ENCODE measurements at places on chromosomes 1 and 21.

- no peak for DNase-seq
Measured at GRCh38 chr1:186722711-186723309, 42.6 kb upstream of the PTGS2 start.

DNA sequence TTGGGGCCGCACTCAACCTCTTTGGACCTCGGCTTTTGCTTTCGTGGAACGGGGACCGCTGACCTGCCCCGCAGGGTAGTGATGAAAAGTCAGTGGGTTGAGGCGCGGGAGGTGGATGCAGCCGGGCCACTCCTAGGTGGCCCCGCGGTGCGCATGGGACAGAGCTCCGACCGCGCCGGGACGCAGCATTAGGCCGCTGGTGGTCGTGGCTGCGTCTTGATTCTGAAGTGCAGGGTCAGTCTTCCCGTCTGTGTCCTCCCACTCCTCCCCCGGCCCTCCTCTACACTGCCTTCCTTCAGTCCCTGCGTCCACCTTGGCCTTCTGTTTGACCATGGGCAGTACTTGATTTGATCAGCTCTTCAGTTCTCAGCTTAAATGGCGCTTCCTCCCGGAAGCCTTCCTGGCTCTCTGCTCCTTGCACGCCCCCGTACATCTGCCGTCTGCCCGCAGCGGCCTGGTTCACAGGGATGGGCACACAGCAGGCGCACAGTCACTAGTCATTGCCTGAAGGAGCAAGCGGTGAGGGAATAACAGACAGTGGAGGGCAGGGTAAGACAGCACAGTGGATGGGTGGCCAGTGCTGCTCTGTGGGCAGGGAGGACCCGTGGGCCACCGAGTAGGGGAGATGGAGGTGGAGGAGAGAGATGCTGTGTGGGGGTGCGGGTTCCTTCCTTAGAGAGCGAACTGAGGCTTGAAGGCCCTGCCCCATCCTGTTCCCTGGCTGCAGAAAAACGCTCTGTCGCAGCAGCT lies 633 bp downstream of the THEMIS2 start:
- no peak for DNase-seq

- no peak for DNase-seq
Measured at GRCh38 chr1:65247419-65248359, 61.7 kb upstream of the DNAJC6 start.

GRCh38 chr1:211371406-211372105 lies 44.9 kb downstream of the TRAF5 start:
- no peak for DNase-seq

GRCh38 chr21:41207401-41208375 lies 39.7 kb downstream of the BACE2 start:
- DNase-seq: no peak

DNA sequence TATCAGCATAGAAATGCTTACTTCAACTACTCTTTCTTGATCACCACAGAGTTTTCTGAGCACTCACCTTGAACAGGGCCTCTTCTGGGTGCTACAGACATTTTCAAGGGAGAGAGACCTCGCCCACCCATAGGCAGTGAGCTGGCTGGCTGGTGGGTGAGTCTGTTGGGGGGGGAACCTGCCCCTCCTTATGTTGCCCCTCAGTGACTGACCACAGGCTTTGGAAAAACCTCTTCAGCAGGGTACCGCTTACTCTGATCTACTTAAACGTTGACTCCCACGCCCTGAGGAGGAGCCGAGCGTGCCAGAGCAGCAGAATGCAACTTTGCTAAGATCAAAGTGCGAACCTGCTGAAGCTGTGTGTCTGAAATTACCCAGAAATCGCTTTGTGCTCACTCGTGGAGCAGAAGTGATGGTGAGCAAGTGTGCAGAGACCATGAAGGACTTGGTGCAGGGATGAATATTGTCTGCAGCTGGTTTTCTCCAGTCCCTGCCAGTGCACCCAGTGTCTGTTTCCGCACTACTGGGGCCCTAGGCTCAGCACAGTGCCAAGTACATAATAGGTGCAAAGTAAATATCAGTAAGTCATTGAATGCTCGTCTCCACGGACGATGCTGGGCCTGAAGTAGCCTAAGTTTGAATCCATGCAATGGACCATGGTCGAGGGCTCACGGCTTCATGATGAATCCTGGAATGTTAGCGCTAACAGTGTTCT lies 158.7 kb upstream of the IRF2BP2 start:
- DNase-seq: no peak

DNA sequence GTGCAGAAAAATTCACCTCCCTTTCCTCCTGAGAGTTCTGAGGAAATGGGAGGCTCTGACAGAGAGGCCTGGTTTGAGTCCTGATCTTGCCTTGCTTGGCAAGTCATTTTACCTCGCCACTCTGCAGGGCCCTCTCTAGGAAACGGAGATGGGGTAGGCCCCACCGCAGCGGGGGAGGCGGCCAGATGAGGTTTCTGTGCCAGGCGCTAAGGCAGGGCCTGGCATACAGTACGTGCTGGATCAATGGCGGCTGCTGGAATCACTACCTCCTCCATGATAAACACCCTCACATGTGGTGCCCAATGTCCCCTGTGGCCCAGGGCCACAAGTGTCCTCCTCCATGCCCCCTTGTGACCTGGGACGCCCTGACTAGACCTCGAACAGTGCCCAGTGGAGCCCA lies 499 bp upstream of the PLEKHG5 start:
- DNase-seq: no peak

DNA sequence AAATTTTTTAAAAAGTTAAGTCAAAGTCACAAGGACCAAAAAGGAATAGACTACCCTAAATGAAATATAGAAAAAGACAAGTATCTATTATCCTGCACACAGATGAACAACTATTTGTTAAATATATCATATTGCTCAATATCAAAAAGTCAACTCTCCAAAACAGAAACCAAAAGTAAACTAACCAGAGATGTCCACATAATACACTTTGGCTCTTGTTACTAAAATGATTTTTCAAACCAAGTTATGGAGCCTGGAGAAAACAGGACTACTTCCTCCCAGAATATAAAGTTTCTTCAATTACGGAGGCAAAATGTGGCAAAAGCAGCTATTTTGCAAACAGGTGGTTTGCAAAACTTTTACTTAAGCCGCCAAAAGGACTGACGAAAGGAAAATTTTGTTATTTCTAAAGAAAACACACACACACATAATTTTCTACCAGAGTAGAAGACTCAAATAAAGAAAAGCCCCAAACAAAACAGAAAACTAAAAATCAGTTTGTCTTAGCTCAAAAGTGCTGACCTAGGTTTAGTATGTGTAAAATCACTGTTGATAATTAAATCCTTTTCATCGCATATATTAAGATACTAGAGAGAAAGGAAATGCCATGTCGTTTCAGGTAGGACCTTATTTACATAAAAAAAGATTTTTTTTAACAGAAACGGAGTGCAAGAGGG lies 1.1 kb downstream of the DPYD start:
- no peak for DNase-seq

DNA sequence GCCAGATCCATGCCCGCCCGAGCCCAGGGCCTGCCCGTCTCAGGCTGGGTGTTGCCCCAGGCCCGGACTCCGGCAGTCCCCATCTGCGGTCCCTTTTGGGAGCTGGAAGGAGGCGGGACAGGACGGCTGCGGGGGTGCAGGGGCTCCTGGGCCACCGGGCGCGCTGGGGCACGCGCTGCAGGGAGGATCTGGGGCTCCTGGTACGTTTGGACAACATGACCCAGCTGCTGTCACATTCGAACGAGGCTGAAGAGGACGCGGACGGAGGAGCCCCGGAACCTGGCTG lies 6.6 kb upstream of the CALML6 start:
- DNase-seq: no peak

DNA sequence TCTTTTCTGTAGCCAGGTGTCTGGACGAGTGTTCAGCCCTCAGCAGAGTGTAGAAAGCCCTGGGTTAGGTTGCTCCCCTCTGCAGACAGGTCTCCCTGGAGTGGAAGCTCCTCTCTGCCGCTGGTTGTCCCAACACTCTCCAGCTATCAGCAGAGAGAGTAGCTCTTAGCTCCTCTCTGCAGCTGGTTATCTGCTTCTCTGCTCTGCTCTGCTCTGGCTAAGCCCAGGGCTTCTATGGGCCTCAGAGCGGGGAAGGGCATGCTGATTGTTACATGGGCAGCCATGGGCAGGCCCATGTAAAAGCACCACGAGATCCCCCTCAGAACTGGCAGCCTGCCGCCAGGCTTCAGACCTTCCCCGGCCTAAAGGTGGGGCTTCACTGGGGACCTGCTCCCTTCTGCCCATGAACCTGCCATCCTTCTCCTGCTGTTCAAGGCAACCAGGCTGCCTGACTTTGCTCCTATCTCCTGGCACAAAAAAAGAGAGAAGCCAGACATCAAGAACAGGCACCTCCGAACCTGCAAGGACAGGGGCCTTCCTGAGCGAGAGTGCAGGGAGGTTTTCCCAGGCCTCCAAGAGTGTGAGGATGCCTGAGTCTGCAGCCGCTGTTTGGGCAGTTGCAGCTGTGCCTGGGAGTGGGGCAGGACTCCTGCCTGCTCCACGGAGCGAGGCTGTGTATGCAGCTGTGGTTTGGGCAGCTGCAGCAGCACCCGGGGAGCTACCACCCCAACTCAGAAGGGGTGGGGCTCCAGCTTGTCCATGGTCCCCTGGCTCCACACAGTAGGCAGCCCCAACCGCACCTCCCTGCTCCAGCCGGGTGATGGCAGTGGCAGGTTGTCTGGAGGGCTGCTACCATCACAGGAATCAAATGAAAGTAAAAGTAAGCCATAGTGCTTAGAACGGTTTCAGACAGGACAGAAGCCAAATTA lies 973.7 kb downstream of the LTN1 start:
- no peak for DNase-seq

DNA sequence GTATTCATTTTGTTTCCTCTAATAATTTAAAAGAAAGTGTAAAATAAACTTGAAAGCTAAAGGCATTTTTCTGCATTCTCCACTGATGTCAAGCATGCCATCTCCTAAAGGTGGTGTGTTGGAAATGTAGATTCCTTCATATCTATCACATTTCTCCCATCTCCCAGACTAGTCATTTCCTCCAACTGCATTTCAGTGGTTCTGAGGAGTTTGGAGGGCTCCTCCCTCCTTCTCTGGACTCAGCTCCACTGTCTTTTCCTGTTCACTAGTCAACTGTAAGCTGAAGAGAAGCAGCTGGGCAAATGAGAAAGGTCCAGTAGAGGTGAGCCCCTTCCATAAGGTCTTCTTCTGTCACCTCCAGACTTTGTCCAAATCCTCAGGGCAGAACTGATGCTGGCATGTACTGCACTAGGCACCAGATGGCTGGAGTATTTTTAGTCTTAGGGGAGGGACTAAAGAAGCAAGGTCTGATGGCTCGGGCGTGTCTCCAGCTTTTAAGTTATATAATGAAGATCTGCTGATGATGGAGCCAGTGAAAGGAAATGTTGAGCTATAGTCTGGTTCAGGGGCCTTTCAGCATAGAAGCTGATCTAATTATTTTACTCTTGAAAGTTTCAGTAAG lies 186.1 kb downstream of the NTNG1 start:
- no peak for DNase-seq

DNA sequence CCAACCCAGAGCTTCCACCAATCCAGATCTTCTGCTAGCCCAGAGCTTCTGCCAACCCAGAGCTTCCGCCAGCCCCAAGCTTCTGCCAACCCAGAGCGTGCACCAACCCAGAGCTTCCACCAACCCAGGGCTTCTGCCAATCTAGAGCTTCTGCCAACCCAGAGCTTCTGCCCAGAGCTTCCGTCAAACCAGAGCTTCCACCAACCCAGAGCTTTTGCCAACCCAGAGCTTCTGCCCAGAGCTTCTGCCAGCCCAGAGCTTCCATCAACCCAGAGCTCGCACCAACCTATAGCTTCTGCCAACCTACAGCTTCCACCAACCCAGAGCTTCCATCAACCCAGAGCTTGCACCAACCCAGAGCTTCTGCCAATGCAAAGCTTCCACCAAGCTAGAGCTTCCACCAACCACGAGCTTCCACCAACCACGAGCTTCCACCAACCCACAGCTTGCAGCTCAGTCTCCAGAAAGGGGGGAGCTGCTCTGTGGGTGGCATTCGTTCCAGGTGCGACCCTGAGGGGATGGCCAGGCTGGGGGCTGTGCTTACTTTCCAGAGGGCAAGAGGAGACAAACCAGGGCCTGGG lies 23.8 kb downstream of the CRYAA start:
- DNase-seq: no peak

- no peak for DNase-seq
Measured at GRCh38 chr1:223482132-223482531, 88.9 kb downstream of the CCDC185 start.

GRCh38 chr1:85707267-85707989 lies 805 bp downstream of the ZNHIT6 start:
- DNase-seq: no peak

DNA sequence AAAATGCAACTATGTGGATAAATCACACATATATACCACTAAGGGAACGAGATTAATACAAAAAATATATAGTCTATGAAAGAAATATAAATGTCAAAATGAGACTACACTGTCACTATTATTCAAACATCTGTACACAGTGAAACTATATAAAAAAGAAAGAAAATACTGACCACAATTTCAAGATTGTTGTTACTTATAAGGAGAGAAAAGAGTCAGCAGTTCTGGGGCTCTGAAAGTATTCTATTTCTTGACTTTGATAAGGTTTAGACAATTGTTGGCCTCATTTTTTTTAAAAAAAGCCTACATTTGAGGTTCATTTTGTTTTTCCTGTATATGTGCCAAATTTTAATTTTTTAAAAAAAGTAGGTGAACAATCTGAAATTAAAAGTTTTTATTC lies 319.3 kb upstream of the CHRM3 start:
- no peak for DNase-seq

DNA sequence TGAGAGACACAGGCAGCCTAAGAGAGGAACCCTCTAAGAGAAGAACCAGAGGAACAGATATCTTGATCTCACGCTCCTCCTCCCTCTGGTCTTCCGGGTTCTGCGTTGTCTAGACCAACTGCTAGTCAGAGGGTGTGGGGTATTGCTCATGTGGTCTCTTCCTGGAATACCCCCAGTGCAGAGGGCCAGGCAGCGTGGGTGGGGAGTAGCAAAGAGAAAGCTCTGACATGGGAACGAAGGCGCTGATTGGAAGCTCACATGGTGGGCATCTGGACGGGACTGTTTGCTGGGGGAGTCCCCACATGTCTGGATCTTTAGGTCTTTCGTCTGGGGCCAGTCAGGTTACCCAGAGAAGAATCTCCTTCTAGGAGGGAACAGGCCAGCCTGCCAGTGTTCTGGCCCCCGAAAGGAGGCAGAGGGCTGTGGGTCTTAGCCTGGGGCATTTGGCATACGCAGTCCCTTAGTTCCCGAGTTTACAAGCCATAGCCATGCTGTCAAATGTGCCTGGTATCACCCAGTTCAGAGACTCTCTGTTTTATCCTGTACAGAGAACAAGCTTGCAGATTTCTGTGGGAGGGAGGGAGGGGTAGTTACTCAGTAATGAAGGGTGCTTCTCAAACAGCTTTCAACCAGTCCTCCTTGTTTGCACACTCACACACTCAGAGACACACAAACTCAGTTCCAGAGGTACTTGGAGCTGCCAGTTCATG lies 18.3 kb upstream of the IL6R start:
- no peak for DNase-seq

GRCh38 chr1:64121766-64122385 lies 81.5 kb upstream of the UBE2U start:
- no peak for DNase-seq

GRCh38 chr1:65174585-65174984 lies 26.6 kb downstream of the AK4 start:
- no peak for DNase-seq

DNA sequence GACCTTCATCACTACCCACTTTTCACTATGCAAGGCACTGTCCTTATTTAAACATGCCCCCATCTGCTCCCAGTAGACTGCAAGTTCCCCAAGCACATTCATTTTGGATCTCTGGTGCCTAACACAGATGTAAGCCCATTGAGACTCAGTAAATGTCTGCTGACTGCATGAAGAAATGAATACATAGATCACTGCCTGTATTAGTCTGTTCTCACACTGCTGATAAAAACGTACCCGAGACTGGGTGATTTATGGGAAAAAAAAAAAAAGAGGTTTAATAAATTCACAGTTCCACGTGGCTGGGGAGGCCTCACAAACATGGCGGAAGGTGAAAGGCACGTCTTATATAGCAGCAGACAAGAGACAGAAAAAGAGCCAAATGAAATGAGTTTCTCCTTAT lies 204.9 kb downstream of the ATG4C start:
- no peak for DNase-seq

Measured in DMS153 (cell line).